CD4-positive, alpha-beta T cell treated with Interleukin-6 at 100 ng/mL for 8 hours (primary cell): ENCODE measurements at places on chromosomes 7 and 10.

DNA sequence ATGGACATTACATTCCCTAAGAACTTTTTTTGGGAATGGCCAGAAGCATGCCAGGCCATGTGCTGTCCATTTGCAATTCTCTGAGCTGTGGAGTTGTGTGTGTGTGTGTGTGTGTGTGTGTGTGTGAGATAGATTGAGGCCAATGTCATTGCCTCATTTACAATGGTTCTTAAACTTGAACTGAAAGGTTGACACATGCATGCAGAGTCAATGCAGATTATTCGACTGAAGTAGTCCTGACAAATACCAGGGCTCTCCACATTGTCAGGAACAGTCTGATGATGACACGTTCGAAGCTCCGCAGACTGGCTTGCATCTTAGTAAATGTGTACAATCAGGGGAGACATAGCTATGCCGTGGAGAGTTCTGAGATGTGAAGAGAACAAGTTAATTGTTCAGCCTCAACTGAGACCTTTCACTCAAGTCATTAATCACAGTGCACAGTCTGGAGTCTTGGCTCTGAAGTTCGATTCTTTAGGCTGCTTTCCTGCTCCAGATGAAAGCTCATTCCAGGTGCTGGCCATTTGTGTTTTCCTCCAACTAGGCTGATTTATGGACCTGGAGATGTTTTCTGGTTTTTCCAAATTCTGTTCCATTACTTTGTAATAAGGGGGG is 921.9 kb downstream of the LRMDA start:
- no peak for DNase-seq

DNA sequence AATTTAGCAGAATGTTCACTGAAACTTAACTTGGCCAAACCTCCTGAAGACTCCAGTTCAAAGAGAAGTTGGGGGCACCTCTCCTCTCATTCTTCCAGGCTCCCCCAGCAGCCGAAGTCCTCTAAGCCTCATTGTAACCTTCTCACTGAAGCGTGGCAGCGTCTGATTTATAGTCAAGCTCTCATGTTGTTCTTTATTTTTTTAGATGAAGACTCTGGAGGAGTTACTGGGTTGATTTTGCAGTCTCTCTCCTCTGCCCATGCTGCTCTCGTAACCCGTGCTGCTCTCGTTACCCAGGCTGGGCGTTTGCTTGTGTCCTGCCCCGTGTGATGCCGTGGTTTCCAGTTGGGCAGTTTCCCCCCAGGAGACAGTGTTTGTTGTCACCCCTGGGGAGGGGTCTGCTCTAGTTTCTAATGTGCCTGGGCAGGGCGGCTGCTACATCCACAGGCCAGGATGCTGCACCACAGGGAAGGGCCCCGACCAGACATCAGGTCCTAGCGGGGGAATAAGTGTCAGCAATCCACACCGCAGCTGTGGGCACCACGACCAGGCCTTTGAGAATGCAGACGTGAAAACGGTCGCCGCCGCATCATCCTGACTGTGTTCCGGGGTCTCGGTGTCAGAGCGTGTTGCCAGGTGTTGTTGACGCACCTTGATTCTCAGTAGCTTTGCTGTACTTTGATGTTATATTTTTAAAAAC is 65.2 kb downstream of the WDR37 start:
- DNase-seq = no peak

- no peak for DNase-seq
Measured at GRCh38 chr7:31633894-31634494, 53.0 kb upstream of the PPP1R17 start.

DNA sequence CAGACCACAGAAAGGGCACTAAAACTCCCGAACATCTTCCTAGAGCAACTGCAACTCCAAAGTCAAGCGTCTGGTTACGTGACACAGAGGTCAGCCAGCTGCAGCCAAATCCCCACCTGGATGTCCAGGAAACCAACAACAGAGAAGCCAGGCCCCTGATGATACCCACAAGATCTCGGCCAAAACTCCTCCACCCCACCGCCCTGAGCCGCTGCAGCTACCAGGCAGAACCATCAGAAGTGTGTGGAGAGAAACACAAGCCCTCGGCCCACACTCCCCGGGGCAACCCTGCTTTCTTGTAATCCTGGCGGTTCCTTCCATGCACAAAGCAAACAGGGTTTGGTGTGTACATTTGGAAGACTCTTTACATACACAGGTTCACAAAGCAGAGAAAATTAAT is 8.7 kb downstream of the CHST15 start:
- DNase-seq = no peak

DNA sequence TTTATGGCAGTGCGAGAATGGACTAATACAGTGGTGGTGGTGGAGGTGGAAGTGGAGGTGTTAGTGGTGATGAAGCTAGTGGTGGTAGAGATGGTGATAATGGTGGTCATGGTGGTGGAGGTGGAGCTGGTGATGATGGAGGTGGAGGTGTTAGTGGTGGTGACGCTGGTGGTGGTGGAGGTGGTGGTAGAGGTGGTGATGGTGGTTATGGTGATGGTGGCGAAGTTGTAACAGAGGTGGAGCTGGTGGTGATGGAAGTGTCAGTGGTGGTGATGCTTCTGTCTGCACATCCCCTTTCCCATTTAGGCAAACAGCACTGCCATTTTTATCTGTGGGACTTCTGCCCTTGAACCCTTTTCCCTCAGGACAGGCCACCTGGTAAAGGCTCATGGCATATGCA is 7.4 kb upstream of the PTPRN2 start:
- peak; percentile 31 for DNase-seq

DNA sequence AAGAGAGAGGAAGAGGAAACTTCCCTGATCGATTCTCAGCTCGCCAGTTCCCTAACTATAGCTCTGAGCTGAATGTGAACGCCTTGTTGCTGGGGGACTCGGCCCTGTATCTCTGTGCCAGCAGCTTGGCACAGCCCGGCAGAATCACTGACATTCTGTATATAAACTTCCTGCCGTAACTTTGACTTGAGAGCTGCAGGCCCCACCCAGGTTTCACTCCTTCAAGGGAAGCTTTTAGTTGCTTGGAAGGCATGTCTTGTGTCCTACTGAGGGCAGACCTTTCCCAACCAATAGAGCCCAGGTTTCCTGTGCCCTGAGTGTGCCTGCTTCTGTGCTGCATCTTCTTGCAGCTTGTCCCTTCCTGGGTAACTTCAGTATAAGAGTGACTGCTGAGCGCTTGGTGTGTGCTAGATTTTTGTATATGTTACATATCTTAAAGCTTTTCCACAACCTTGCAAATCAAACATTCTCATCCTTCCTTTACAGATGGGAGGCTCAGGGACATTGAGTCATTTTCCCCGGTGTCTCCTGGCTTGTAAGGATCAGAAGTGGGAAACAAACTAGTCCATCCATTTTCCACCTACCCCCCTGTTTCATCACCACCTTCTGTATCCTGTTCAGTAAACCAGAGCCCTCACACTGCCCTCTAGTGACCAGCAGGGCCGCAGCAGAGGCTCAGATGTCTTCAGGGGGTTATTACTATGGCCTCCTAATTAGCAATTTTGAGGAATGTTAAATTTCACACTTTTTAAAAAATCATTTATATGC is 225.2 kb upstream of the PRSS58 start:
- peak; percentile 61 for DNase-seq

DNA sequence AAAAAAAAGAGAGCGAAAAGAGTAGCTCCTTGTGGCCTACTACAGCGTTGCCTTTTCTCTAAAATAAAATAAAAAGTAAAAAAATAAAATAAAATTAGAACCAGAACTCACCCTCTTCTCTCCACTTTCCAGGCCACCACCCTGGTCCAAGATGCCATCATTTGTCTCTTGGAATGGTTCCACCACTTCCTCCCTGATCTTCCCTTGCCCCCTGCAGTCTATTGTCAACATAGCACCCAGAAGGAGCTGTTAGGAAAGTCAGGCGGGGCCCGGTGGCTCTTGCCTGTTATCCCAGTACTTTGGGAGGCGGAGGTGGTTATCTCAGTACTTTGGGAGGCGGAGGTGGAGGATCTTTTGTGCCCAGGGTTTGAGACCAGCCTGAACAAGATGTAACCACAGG is 7.6 kb upstream of the GRID2IP start:
- peak; percentile 9 for DNase-seq

DNA sequence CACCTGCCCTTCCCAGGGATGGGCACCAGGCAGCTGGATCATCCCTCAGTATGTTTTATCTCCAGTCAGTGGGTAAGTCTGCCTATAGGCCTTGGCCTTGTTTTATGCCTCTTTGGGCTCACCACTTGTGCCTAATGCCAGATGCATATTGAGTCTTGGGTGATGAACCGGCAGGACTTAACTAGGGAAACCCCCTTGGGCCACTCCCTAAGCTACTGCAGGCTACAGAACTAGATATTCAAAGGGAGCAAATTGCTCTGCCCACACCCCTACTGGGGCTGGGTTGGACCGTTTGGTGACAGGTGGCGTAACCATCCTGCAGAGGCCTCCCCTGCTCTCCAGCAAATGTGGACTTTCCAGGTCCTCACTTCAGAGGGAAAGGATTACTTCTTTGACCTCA is 115.7 kb upstream of the GDF10 start:
- DNase-seq = no peak

GRCh38 chr7:135856356-135857144 is 107.9 kb upstream of the FAM180A start:
- DNase-seq = no peak

DNA sequence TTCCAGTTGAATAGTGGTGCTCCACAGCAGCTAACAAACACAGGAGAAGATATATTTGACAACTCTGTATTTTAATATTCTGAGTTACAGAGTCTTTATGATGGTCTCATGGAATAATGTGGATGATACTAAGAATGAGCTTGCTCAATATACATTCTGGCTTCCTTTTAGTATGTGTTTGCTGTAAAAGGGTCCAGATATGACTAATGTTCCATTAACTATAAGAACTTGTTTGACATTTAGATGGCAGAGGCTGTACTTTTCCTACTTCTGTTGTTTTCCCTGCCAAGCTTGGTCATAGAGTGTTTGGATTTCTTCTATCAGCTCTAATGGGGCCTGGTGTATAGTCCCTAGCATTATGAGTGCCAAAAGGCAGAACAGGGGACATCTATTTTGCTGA is 61.5 kb upstream of the GPR22 start:
- DNase-seq = no peak

DNA sequence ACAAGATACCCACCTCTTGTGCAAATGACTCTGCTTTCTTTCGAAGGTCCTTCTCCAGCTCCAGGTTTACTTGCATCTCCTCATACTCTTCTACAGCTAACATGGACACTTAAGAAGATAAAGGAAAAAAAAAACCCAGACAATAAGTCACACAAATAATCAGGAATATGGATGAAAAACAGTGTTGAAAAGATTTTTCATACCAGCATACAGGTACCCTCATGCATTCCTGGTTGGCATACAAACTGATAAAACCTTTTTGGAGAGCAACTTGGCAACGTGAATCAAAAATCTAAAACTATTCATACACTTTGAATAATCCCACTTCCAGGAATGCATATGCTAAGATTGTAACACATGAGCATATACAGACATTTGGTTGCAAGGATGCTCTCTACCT is 60.1 kb downstream of the SHTN1 start:
- DNase-seq = no peak

DNA sequence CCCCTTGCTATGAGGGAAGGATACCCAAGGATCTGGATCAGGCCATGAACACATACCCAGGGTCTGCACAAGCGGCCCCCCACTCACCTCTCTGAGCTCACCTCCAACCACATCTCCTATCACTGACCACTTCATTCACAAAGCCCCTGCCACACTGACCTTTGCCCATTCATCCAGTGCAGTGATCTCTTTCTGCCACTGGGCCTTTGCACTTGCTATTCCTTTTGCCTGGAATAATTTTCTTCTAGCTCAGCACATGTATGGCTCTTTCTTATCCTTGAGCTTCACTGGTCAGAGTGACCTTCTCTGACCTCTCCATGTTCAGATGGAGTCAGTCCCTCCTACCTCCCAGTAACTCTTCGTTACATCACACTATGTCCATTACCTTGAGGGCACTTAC is 48.3 kb downstream of the ADRA2A start:
- DNase-seq = no peak

GRCh38 chr7:55508221-55509011 is 63.9 kb downstream of the VOPP1 start:
- DNase-seq = no peak

DNA sequence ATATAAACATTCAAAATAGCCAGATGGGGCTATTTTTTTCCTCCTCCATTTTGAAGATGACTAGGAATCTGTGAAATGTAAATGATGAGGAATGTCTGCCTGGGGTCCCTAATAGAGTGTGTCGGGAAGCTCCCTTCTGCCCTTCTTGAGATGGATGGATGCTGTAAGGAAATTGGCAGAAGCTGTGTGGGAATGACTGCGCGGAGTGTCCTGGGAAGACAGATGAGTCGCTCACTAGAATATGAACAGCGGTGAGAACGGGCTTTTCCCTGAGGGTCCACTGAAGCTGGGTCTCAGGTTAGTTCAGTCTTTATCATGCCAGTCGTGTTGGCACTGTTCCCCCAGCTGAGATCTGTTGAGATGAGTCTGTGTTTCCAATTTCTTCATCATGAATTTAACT is 75.1 kb upstream of the PLPP4 start:
- no peak for DNase-seq

- DNase-seq = no peak
Measured at GRCh38 chr7:102898532-102898859, 14.3 kb upstream of the LRRC17 start.

- DNase-seq = no peak
Measured at GRCh38 chr7:133051066-133051465, 30.8 kb downstream of the CHCHD3 start.

- no peak for DNase-seq
Measured at GRCh38 chr10:26215935-26216584, 514 bp upstream of the GAD2 start.
